Hindlimb muscle (tissue), 1 donor: ENCODE measurements at places on chromosomes 6 and 20. TPM values are rescaled to one million over a fixed set of nuclear protein-coding genes. Genes with fewer than 3 reads are reported as not detected.

Gene BRD2
- polyA plus RNA-seq = 160 TPM

Gene FAM83C
- 0.17 TPM for polyA plus RNA-seq

Gene SUMO4
- polyA plus RNA-seq = 0.52 TPM

Gene IMPG1
- polyA plus RNA-seq = 0.13 TPM

Gene HLA-DQA1
- polyA plus RNA-seq = 9.5 TPM

Gene RPP40
- 13.2 TPM for polyA plus RNA-seq

Gene PRDM1
- polyA plus RNA-seq = 5.2 TPM
